ENCODE measurements at places on chromosomes 1 and 21.

- DNase-seq, result no peak
Observed at GRCh38 chr1:7808253-7808844, 24.3 kb downstream of the PER3 start.

DNA sequence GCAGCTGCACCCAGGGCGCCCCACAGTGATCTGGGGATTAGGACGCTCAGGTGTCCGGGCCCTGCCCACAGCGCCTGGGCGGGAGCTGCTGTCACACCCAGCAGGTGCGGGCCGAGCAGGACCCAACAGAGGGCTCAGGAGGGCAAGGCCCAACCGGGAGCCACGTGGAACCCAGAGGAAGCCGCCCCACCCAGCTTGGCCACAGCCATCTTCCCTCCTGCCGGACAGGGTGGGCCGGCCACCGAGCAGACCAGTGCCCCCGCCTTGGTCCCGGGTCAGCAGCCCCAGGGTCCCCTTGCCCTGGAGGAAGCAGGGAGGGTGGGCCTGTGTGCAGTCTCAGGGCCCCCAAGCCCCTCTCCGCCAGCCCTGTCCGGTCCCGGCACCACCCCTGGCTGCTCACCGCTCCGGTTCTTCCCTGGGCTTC is 6.3 kb upstream of the TTLL10 start:
- DNase-seq, result no peak

GRCh38 chr1:232635778-232636356 is 5.9 kb upstream of the SIPA1L2 start:
- no peak for DNase-seq

DNA sequence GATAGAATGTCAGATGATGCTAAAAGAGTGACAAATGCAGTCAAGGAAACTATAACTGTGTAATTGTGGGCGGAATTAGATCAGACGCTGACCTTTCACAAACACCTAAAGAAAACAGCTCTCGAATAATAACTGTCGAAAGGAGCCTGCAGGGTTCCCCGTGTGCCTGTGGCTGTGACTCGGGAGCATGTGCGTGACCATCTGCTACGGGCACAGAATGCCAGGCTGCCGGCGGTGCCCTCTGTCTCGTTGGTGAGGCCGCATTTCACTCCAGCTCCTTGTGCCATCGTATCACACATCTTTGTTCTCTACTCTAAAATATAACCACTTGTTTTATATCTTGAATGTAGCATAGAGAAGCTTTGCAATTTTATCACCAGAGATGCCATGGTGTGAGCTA is 267.8 kb upstream of the FMN2 start:
- DNase-seq, result no peak

- DNase-seq, result no peak
Observed at GRCh38 chr1:8089535-8090228, 63.6 kb upstream of the ERRFI1 start.

- DNase-seq, result no peak
Observed at GRCh38 chr1:112761714-112762480, 46.8 kb upstream of the PPM1J start.

- DNase-seq, result no peak
Observed at GRCh38 chr1:171739656-171740055, 2.2 kb downstream of the VAMP4 start.

- no peak for DNase-seq
Observed at GRCh38 chr1:42250164-42250563, 84.9 kb downstream of the FOXJ3 start.

DNA sequence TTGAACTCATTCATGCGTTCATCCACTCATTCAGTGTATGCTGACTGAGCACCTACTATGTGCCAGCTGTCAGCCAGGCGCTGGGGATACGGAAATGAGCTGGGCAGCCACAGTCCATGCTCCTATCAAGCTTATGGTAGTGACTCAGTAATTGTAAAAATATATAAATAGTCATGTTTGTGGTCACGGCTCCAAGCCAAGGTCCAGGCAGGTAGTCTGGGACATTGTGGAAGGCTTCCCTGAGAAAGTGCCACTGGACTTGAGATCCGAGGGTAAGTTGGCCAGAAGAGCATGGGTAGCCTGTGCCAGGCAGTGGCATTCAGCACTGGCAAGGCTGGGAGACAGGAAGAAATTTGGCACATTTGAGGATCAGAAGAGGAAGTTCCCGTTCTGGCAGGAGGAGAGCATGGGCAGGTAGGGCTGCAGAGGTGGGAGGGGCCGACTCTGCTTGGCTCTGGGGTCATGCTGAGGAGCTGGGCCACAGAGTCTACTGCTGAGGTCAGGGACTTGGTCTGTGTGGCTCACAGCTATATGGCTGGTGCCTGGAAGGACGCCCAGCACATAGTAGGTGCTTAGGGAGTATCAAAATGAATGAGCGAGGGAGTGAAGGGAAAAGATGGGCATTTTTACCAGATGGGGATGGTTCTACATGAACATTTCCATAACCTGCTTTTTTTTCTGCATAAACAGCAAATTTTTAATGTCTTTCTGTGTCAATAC is 6.9 kb downstream of the PTPRF start:
- no peak for DNase-seq

DNA sequence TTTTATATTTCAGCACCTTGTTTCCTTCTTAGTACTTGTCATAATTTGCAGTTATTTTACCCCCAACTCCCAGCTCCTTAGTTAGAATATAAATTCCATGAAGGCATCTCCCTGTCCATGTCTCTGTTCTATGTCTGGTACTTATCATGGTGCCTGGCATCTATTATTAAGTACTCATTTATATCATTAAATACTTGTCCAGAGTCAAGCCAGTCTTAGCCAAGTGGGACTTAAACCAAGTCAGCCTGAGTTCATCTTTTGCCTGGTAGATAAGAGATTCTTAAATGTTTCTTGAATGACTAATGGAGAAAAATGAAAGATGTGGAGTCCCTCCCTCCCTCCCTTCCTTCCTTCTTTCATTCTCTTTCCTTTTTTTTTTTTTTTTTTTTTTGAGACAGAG is 9.4 kb downstream of the SLC25A44 start:
- DNase-seq, result no peak

DNA sequence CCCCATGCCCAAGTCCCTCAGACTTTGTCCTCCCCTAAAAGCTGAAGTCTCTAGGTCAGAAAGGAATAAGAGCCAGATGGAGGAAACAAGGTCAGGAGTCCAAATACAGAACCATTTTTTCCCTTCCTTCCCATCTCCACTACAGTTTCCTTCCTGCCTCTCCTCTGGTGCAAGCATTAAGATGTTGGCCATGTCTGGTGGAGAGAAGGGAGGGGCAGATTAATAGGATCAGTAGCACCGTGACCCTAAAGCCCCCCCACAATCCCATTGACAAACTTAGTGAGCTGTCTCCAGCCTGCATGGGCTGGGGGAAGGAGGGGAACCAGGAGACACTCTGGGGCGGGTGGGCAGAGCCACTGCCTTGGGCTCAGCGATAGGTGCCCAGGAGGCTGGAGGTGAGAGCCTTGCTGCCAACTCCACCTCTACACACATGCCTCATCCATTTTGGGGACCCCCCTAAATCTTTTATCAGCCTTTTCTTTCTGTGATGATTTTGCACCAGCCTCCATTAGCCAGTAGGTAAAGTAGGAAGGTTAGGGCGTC is 59.8 kb downstream of the RHBG start:
- no peak for DNase-seq

DNA sequence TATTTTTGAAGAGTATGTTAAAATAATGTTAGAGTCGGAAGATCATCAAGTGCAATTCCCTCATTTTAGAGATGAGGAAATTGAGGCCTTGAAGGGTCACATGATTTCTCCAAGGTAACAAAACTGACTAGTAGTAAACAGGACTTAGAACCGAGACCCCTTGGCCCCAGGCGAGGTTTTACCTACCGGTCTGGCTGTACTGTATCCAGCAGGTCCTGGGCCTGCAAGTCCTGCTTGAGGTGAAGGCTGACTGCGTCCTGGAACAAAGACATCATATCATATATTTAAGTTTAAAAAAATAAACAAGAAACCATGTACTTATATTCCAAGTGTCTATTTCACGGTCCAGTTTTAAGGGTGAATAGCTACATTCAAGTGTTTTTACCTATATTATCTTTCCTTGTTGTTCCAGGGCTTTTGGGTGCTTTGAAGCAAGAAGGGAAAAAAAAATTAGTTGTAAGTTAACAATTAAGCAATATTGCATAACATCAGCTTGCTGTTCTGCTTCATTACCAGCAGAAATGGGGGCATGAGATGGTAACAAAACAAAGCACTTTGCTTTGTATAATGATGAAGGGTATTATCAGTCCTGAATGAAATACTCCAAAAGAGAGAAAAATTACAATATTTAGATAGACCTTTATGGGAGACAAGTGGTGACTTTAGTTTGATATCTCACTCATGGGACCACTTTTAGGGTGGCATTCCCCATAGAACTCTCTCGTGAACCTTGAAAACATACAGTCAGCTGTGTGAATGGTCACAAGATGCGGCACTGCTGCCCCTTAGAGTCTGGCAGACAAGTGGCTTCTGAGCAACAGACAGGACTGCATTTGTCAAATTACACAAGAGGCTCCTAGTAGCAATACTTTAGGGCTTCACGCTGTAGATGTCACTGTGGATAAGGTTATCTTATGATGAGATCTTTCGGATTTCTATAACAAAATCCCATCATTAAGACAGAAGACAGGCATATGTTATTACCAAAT is 29.8 kb upstream of the CFAP298 start:
- DNase-seq, result no peak

GRCh38 chr1:101723415-101723814 is 273.3 kb downstream of the OLFM3 start:
- DNase-seq, result no peak

- no peak for DNase-seq
Observed at GRCh38 chr1:4171480-4172450, 271.7 kb upstream of the C1orf174 start.

GRCh38 chr1:197618061-197618460 is 157.2 kb downstream of the DENND1B start:
- no peak for DNase-seq

GRCh38 chr1:223853748-223854147 is 8.0 kb upstream of the TP53BP2 start:
- no peak for DNase-seq

DNA sequence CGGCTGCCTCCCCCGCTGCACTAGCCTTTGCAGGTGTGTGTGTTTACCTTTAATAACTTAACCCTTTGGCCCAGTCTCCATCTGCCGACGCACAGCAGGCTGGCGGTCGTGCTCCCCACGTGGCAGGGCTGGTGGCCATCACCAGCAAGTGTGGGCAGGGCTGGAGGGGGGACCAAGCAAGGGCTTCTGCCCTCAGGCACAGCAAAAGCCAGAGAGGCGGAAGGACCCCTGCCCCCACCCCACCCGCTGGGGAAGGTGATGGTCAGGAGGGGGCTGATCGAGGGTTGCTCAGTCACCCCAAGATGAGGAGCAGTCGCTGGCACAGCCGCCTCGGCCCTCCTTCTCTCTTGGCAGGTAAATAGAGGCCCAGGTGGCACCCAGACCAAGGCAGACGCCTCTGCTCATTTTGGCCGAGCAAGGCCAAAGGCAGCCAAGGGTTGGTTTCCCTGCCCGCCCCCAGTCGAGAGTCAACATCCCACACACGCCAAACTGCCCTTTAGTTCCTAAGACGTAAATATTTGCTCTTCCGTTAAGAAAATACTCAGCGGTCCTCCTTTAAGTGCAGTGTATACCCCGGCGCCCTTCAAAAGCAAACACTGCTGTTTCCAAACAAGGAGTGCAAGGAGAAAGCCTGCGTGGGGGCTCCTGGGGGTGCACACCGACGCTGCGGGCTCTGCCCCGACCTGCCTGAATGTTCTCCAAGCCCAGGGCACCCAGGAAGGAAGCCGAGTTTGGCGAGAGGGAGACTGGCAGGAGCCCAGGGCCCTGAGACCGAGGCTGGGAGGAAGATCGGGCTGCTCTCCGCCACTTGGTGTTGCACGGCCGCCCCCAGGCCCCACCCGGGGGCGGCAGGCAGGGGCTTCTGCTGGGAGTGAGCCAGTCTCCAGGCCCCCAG is 82.7 kb downstream of the SIK1 start:
- DNase-seq, result no peak

GRCh38 chr1:228980232-228980937 is 245.1 kb downstream of the RHOU start:
- no peak for DNase-seq

DNA sequence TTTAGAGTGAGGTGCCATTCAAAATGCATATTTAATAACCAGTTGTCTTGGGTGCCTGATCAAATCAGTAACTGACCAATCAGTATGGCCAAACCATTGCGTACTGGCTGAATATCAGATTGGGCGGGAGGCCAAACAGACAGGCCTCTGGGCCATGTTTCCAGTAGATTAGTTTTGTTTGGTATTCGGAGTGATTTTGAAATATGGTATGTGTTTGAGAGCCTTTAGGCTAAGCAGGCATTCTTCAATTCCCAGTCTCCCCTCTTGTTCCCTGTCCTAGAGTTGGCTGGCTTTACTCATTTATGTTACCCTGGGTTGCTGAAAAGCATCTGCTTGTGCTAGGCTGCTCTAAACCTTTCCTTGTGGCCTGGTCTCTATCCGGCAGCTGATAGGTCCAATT is 80.1 kb downstream of the BACH1 start:
- DNase-seq, result no peak

DNA sequence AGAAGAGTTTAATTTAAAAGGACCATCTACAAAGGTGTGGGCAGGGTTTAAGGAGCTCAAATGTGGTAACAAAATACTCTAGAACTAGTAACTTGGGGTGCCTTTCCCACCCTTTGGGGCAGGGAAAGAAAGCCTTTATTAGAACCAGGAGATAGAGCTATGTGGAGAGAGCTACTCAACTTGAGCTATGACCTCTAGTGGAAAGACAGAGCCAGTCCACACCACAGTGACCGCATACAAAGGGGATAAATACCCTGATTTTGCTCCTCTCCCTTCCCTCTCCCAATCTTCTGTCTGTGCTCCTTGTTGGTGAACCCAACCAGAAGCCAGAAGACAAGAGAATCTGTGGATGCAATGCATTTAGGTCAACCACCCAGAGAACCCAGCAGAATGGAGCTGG is 54.4 kb upstream of the JAK1 start:
- no peak for DNase-seq

DNA sequence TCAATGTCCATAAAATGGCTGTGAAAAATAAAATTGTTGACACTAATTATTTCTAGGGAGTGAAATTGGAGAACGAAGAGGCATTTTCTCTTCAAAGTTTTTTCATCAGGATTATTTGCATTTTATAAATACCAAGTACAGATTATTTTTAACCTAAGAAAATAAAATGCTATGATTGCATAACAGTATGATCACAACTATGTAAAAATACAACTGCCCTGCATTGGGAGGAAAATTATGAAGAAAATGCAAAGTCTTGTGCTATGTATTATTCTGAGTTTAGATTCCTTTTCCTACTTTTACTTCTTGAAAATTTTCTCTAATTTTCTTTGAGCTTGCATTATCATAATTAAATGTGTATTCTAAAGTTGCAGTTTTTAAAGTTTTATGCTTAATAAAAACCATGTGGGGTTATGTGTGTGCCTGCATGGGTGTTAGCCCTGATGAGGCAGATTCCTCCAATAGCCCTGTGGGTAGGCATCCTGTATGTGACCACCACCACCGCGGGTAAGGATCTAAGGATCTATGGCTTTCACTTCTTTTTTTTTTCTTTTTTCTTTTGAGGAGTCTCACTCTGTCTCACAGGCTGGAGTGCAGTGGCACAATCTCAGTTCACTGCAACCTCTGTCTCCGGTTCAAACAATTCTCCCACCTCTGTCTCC is 24.7 kb downstream of the STX6 start:
- DNase-seq, result no peak

GRCh38 chr1:89780721-89781120 is 40.1 kb upstream of the LRRC8D start:
- no peak for DNase-seq

- DNase-seq, result no peak
Observed at GRCh38 chr1:231982871-231983587, 356.4 kb downstream of the DISC1 start.
